ENCODE measurements at places on chromosomes 6 and 20.

DNA sequence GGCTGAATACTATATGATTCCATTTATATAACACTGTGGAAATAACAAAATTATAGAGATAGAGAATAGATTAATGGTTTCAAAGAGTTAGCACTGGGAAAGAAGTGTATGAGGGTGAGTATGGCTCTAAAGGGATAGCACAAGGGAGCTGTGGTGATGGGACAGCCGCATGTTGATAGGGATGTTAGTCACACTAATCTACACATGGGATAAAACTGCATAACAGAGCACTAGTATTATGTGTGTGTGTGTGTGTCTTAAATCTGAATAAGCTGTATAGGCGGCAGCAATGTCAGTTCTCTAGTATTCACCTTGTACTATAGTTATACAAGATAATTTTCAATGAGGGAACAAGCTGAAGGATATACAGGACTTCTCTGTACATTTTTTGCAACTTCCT is 5.8 kb downstream of the CGA start:
- DNase-seq, result no peak

DNA sequence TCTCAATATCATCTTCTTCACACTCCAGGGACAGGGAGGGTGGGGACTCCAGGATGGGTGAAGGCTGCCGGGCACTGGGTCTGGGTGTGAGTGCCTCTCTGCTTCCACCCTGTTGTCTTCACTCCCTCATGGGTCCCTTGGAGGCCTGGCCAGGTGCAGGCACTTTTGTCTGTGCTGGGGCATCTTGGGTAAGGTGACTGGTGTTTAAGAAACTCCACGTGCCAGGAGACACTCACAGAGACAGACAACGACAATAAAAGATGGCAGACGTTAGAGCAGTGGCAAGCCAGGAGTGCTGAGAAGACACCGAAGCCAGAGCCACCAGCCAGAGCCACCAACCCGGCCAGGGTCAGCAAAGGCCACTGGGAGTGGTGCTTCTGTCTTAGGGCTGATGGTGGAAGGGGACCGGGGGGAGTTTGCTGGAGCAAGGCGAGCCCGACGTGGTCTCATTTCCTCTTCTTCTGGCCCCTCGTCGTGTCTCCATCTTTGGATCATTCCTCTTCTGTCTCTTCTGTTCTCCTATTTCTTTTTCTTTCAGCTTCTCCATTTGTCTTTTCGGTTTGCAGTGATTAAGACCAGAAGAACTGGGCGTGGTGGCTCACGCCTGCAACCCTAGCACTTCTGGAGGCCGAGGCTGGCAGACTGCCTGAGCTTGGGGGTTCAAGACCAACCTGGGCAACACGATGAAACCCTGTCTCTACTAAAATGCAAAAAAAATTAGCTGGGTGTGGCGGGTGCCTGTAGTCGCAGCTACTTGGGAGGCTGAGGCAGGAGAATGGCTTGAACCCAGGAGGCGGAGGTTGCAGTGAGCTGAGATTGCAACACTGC is 90.8 kb downstream of the RAMACL start:
- no peak for DNase-seq

DNA sequence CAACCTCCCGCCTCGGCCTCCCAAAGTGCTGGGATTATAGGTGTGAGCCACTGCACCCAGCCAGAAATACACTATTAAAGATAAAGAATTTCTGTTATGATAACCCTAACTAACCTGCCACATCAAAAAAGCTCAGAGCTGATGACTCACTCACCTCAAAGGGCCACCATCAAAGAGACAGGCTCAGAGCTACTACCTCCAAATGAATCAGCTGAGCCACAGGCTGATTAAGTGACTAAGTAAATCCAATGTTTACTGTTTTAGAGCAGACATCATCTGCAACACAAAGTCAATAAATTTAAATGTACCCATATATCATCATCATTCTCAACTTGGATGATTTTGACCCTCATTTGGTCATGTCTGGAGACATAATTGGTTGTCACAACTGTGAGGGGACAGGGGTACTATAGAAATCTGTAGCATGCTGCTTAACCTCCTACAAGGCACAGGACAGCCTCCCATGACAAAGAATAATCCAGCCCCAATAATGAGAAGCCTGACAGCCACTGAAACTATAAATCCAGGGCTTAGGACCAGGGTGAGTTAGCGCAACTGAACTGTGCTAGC is 106.5 kb downstream of the ATP9A start:
- no peak for DNase-seq

- DNase-seq, result no peak
Measured at GRCh38 chr6:83097204-83097603, 29.7 kb downstream of the DOP1A start.

DNA sequence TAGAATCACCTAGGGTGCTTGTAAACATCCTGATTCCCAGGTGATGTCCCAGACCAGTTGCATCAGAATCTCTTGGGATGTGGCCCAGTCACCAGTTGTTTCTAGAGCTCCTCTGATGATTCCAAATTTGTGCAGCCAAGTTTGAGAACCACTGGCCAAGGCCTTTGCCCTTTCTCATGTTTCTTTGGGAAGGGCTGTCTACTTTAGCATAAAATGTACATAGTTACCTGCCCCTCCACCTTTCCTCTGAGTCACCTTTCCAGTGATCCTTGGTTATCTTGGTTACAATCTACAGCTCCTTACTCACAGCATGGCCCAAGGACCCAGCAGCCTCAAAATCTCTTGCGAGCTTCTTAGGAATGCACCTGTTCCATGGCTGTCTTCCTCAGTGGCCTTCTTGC is 266.4 kb upstream of the PRND start:
- no peak for DNase-seq

GRCh38 chr6:1757131-1757530 is 147.4 kb downstream of the FOXC1 start:
- no peak for DNase-seq

- DNase-seq, result peak; percentile 37
Measured at GRCh38 chr20:5127859-5128424, 1.1 kb downstream of the CDS2 start.

- no peak for DNase-seq
Measured at GRCh38 chr6:10395704-10396546, 18.9 kb downstream of the TFAP2A start.

- DNase-seq, result peak; percentile 36
Measured at GRCh38 chr20:38112930-38113294, 52.2 kb downstream of the TGM2 start.

DNA sequence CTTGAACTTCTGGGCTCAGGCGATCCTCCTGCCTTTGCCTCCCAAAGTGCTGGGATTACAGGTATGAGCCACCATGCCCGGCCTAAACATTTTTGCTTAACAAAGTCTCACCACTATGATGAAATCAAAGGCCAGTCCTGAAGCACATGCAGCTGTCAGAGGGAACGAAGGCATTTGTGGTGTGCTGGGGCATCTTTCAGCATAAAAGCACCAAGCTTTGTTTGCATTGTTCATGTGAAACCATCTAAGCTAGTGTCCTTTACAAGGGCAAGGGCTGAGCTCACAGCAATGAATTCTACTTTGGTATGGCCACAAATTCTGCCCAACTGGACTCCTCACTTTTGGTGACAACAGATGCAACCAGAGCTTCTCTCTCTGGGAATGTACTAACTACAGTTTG is 66.8 kb downstream of the ZFP64 start:
- DNase-seq, result no peak

GRCh38 chr6:113565306-113565705 is 291.8 kb upstream of the MARCKS start:
- no peak for DNase-seq

- DNase-seq, result no peak
Measured at GRCh38 chr6:44906761-44907160, 421.4 kb upstream of the RUNX2 start.

GRCh38 chr6:142725024-142725770 is 219.8 kb downstream of the HIVEP2 start:
- DNase-seq, result no peak

DNA sequence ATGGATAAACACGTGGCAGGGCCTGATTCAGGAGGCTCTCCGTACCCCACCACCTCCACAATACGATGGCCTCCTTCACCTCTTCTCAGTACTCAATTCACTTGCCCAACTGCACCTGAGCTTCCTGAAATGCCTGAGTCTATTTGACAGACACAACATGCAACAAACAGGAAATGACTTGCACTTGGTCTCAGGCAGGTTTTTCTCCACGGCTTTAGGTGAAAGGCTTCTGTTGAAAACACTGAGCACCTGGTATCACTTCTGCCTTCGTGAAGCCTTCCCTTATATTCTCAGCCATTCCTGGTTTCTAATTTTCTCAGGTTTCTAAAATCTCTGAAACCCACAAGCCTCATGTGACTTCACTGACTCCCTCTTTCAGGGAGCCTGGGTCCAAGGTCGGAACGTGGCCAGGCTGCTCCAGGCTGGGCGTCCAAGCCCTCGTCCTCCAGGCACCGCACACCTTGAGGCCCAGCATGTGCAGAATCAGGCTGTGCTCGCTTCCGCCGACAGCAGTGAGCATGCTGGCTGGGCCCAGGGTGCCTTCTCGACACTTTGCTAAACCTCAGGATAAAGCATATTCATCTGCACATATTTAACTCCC is 34.7 kb downstream of the TAF4 start:
- DNase-seq, result no peak

DNA sequence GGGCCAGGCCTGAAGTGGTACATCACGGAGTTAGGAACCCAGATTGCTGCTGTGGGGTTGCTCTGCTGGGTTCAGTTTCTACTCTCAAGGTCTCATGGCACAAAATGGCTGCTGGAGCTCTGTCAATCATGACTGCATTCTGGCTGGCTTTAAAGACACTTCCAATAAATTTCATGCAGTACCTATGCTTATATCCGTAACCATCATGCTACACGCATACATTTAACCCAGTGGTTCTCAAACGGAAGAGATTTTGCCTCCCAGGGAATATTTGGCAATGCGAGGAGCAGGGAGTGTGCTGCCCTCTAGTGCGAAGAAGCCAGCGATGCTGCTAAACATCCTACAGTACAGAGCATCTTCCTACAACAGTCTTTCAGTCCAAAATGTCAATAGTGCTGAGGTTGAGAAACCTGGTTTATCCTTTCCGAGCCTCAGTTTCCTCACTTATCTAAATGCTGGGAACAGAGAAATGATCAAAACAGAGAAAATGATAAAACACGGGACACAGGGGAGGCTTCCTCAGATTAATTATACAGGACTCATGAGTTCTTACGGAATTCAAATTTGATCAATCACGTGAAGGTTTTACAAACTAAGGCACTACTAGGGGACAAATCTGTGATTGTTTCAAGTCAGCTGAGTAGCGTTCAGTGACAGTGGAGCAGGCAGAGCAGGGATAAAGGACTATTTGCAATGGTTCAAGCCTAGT is 9.6 kb upstream of the SLC2A10 start:
- no peak for DNase-seq

- no peak for DNase-seq
Measured at GRCh38 chr6:43246301-43247113, 3.2 kb downstream of the TTBK1 start.

DNA sequence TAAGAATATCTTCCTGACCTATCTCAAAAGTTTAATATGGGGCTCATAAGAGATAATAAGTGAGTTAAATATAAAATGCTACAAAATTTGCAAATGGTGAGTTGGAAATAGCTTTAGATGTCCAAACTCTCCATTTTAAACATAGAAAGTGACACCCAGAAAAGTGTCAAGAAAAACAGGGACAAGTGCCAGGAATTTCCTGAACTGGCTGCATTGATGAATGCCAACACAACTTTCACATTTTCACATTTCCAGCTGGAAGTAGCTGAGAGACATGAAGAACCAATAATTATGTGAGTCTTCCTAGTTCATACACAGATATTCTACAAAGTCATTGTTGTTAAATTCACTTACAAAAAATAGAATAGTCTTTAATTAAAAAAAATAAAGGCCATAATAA is 38.6 kb upstream of the B3GAT2 start:
- DNase-seq, result no peak

DNA sequence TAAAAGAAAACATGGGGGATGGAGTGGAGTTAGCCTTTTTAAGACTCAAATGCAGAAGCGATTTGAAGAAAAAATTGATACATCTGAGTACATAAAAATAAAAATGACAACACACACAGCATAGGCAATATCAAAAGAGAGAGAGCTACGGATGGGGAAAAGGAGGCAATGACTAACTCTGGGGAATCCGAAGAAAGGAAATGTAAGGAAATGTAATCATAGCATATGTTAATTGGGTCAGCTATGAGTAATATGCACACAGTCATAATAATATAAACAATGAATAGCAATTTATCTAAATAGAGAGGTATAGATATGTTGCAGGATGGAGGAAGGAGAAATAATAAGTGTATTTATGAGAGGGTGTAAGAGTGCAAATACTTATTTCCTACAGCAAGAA is 83.4 kb downstream of the NOL4L start:
- no peak for DNase-seq
